ENCODE measurements at places on chromosomes 5 and 9.

DNA sequence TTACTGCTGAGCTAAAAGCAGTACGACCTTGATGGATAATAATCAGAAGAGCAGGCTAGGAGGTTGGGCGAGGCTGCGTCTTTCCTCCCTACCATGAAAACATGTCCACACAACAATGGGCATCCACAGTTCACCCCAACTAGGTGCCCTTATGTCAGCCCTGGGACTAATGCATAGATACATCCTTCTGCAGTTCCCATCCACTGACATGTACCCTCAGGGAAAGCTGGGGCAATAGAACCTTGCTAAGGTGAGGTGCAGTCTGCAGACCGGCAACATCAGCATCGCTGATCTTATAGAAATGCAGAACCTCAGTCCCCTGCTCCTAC, 697 bp upstream of the PRUNE2 start:
- H3K4me1 ChIP-seq, result peaks cover 6% of the 10 kb centered on the region
- peak overlapping the region; percentile 45 for H3K4me3 ChIP-seq
- H3K36me3 ChIP-seq, result no peaks in the 10 kb centered on the region
- no peak for DNase-seq

- no peaks in the 10 kb centered on the region for H3K36me3 ChIP-seq
- no peak overlapping the region for H3K27ac ChIP-seq
- no peaks in the 10 kb centered on the region for H3K27me3 ChIP-seq
- H3K4me1 ChIP-seq, result peaks cover 5% of the 10 kb centered on the region
- H3K4me3 ChIP-seq, result no peak overlapping the region
Observed at GRCh38 chr5:159906463-159906862, 9.8 kb upstream of the ADRA1B start.

DNA sequence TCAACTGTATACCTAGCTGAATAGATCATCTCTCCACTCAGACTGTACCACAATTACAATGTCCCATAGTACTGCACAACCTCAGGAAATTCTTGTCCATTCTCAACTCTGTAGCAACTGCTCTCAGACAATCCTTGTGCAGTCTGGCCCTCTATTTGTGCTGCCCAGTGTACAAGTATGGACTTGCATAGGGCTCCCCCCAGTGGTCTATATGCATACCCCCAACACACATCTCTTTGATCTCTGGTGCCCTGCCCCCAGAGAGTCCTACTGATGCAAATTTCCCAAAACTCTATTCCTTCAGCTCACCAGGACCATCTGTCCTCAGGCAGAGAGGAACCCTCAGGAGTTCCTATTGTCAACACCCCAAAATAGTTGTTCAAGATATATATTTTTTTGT, 205.3 kb downstream of the SLCO4C1 start:
- no peaks in the 10 kb centered on the region for H3K36me3 ChIP-seq
- no peak for DNase-seq
- H3K27ac ChIP-seq, result no peak overlapping the region
- no peaks in the 10 kb centered on the region for H3K4me1 ChIP-seq

GRCh38 chr5:157387683-157388093, 72.3 kb upstream of the NIPAL4 start:
- H3K27me3 ChIP-seq, result no peaks in the 10 kb centered on the region
- peak overlapping the region; percentile 73 for H3K27ac ChIP-seq
- H3K4me3 ChIP-seq, result no peak overlapping the region
- no peaks in the 10 kb centered on the region for H3K36me3 ChIP-seq
- H3K4me1 ChIP-seq, result peaks cover 18% of the 10 kb centered on the region

- peaks cover 72% of the 10 kb centered on the region for H3K4me1 ChIP-seq
- no peaks in the 10 kb centered on the region for H3K36me3 ChIP-seq
- no peak for DNase-seq
- H3K4me3 ChIP-seq, result peak overlapping the region; percentile 23
- no peaks in the 10 kb centered on the region for H3K27me3 ChIP-seq
- H3K27ac ChIP-seq, result peak overlapping the region; percentile 92
Observed at GRCh38 chr9:129334105-129334935, 156.3 kb upstream of the IER5L start.

GRCh38 chr9:137156567-137157375, 13.1 kb downstream of the LRRC26 start:
- H3K27ac ChIP-seq, result no peak overlapping the region
- H3K36me3 ChIP-seq, result no peaks in the 10 kb centered on the region
- H3K4me3 ChIP-seq, result no peak overlapping the region
- DNase-seq, result no peak

- no peak overlapping the region for H3K4me3 ChIP-seq
- H3K4me1 ChIP-seq, result peaks cover under 1% of the 10 kb centered on the region
- no peak overlapping the region for H3K27ac ChIP-seq
- H3K36me3 ChIP-seq, result no peaks in the 10 kb centered on the region
Observed at GRCh38 chr5:91319667-91320066, 63.5 kb downstream of the ARRDC3 start.

GRCh38 chr5:146606893-146607292, 90.9 kb upstream of the GPR151 start:
- no peaks in the 10 kb centered on the region for H3K36me3 ChIP-seq
- H3K27me3 ChIP-seq, result no peaks in the 10 kb centered on the region

GRCh38 chr9:95497772-95498171, 19.0 kb downstream of the PTCH1 start:
- peaks cover 64% of the 10 kb centered on the region for H3K4me1 ChIP-seq
- no peak for DNase-seq
- no peaks in the 10 kb centered on the region for H3K36me3 ChIP-seq
- H3K27me3 ChIP-seq, result no peaks in the 10 kb centered on the region
- H3K4me3 ChIP-seq, result no peak overlapping the region

DNA sequence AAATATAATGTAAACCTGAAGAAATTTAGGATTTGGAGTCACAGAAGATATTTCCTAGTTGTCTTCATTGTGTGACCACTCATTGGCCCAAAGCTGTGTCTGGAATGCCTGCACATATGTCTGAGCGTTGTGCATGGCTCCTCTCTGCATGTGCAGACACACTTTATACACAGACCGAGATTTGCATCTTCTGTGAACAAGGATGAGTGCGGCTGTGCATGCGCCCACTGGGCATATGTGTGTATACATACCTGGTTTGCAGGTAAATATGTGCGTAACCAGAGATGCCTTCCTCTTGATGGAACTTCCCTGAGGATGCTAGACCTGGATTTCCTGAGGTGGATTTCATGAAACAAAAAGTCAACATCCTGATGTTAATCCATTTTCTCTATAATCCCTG, 19.1 kb downstream of the PHF2 start:
- H3K4me3 ChIP-seq, result no peak overlapping the region
- peaks cover 73% of the 10 kb centered on the region for H3K4me1 ChIP-seq
- H3K27ac ChIP-seq, result no peak overlapping the region
- peak; percentile 31 for DNase-seq

DNA sequence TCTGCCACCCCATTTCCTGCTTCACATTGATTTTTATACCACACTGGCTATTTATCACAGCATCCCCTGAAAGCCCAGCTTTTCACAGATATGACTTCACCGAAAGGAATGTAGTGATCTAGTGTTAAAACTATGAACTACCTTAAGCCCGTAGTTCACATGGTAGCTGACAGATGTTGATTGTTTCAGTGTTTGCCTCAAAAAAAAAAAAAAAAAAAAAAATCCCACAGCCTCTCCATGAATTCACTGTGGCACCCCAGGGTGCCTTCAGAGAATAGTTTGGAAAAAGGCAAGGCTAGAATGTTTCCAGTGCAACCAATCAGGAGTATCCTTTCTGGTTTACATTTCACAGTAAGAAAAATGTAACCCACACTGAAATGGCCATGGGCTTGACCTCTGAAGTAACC, 37.1 kb downstream of the GLIS3 start:
- no peak for DNase-seq
- H3K36me3 ChIP-seq, result no peaks in the 10 kb centered on the region

DNA sequence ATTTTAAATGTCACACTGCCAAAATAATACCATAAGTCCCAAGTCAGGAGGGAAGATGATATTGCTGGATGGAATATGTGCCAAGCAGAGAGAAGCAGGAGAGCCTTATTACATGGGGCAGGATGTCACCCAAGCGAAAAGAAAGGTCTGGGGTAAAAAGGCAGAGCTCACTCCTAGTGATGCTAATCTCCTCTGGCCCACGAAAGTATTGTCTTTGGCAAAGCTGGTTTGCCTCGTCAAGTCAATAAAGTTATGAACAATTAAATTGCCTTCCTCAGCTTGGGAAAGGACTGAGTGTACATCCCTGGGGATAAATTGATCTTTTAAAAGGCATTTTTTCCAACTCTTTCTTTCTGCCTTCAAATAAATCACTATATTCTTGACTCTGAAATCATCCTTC, 220.6 kb downstream of the DMAC1 start:
- no peak overlapping the region for H3K27ac ChIP-seq
- no peaks in the 10 kb centered on the region for H3K4me1 ChIP-seq
- no peak overlapping the region for H3K4me3 ChIP-seq
- DNase-seq, result no peak
- no peaks in the 10 kb centered on the region for H3K36me3 ChIP-seq

DNA sequence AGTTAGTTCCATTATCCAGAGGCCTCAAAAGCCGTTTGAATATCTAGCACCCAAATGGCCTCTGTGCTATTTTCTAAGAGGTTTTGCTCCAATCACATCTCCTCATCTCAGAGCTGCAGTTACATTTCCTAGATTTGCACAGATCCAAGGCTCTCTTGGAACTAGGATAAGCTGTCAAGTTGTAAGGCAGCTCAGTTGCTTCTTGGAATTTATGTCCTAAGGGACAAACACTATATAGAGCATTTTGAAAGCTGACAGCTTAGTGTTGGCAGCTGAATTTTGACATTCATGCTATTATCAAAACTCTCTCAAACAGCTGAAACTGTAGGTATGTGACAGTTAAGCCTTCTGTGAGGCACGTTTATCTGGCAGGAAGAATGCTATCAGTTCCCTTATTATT, 97.0 kb downstream of the MACIR start:
- H3K27me3 ChIP-seq, result no peaks in the 10 kb centered on the region
- no peak overlapping the region for H3K4me3 ChIP-seq
- no peak for DNase-seq

GRCh38 chr5:41558295-41558694, 47.9 kb upstream of the PLCXD3 start:
- no peak for DNase-seq
- H3K4me1 ChIP-seq, result no peaks in the 10 kb centered on the region
- H3K27ac ChIP-seq, result no peak overlapping the region
- no peak overlapping the region for H3K4me3 ChIP-seq
- H3K36me3 ChIP-seq, result no peaks in the 10 kb centered on the region
- H3K27me3 ChIP-seq, result no peaks in the 10 kb centered on the region

- H3K27me3 ChIP-seq, result no peaks in the 10 kb centered on the region
- peaks cover 5% of the 10 kb centered on the region for H3K4me1 ChIP-seq
- DNase-seq, result no peak
- no peaks in the 10 kb centered on the region for H3K36me3 ChIP-seq
- no peak overlapping the region for H3K27ac ChIP-seq
Observed at GRCh38 chr5:54398191-54398590, 57.3 kb upstream of the HSPB3 start.

- H3K27ac ChIP-seq, result no peak overlapping the region
- H3K4me3 ChIP-seq, result no peak overlapping the region
- H3K36me3 ChIP-seq, result no peaks in the 10 kb centered on the region
- H3K4me1 ChIP-seq, result no peaks in the 10 kb centered on the region
- H3K27me3 ChIP-seq, result no peaks in the 10 kb centered on the region
- no peak for DNase-seq
Observed at GRCh38 chr5:167030500-167031120, 1260.8 kb upstream of the WWC1 start.

- H3K27me3 ChIP-seq, result no peaks in the 10 kb centered on the region
- H3K36me3 ChIP-seq, result no peaks in the 10 kb centered on the region
- no peak for DNase-seq
- H3K4me3 ChIP-seq, result no peak overlapping the region
Observed at GRCh38 chr5:490116-491106, 33.8 kb downstream of the SLC9A3 start.

GRCh38 chr5:164470312-164470711, 964.9 kb downstream of the MAT2B start:
- DNase-seq, result no peak
- no peaks in the 10 kb centered on the region for H3K27me3 ChIP-seq
- no peak overlapping the region for H3K4me3 ChIP-seq
- H3K27ac ChIP-seq, result no peak overlapping the region
- H3K36me3 ChIP-seq, result no peaks in the 10 kb centered on the region

DNA sequence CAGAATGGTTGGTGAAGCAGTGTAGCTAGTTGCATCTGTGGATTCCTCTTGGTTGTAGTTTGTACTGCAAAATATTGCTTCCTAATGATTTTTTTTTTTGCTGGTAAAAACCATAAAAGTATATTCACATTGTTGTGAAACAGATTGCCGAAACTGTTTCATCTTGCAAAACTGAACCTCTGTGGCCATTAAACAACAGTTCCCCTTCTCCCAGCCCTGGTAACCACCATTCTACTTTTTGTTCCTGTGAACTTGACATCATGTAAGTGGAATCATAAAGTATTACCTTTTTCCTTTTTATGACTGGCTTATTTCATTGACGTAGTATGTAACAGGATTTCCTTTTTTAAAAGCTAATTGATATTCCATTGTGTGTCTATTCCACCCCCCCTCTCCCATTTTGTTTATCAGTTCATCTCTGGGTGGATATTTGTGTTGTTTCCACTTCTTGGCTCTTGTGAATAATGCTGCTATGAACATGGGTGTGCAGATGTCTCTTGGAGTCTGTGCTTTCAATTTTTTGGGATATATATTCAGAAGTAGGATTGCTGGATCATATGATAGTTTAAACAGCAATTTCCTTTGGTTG, 11.8 kb downstream of the SUB1 start:
- H3K27ac ChIP-seq, result no peak overlapping the region
- H3K4me3 ChIP-seq, result no peak overlapping the region
- peaks cover 39% of the 10 kb centered on the region for H3K4me1 ChIP-seq
- DNase-seq, result no peak

DNA sequence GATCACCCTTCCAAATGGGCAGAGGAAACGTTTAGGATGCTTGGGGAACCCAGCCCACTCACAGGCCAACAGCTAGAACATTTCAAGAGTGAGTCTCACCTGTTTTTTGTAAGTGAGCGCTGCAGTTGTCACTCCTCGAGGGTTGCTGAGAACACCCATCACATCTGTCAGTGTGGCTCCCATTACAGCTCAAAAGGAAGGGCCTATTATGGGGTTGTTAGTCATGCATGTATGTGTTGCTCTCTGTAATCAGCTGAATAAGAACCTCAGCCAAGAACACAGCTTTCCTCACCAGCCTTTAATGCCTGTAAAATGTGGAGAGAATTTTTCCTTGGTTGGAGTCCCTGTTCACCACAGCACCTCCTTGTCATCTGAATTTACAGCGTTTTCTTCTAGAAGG, 196.3 kb upstream of the KLF4 start:
- H3K36me3 ChIP-seq, result no peaks in the 10 kb centered on the region
- DNase-seq, result no peak
- H3K4me3 ChIP-seq, result no peak overlapping the region

Data from vagina (tissue), 2 donors.